ENCODE measurements at places on chromosomes 5 and 9.

- no peak for DNase-seq
These were observed 37.6 kb downstream of the TMEM245 start for GRCh38 chr9:109082091-109082620.

DNA sequence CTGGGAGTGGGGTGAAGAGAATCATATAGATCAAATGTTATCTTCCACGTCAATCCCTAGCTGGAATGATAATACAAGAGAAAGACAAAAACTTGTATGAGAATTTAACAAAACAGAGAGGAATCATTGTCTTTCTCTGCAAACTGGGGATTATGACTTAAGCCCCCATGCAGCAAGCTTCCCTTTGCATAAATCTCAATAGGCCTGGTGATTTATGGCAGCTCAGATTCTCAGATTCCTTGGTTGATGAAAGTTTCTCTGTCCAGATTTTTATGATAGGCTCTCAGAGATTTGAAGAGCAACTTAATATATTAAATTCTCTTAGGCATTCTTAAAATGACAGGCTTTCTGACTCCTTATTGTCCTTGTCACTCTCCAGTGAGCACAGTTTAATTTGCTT is 56.0 kb downstream of the RASGRF2 start:
- DNase-seq, result no peak

- peak; percentile 42 for DNase-seq
These were observed 4.3 kb upstream of the LNPEP start for GRCh38 chr5:96931605-96932004.

DNA sequence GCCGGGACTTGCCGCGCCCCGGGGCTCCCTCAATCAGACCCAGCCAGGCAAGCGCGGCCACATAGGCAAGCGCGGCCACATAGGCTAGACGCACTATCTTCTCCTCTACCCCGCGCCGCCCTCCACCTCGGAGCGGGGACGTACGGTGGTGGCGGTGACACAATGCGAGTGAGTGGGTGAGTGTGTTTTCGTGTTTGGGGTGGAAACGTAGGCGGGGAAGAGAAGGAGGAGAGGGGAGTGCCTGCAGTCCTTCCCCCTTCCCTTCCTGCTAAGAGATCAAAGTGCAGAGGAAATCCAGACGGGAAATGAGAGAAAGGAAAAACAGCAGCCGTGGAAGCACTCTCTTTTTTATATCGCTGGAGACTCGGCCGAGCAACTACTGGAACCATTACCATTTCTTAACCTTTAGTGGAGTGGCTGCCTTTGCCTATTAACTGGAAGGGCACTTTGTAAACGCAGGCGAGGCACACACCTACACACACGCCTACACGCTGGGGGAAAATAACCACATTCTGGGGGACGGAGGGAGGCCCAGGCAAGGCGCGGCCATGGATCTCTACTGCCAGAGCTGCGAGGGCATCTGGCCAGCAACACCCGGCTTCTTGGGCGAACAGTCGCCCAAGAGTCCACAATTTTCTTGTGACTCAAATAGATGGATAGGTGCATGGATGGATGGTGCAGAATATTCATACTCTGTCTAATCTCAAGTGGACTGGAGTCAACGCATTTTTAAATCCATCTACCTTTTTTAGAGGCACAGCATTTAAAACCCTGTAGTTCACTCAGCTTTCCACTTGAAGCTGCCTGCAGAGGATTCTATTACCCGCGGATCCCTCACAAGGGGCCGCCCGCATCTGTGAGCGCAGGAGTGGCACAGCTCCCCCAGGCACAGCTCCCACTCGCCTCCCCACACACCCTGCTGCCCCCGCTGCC is 2.1 kb downstream of the EDIL3 start:
- DNase-seq, result peak; percentile 88

GRCh38 chr5:6578676-6579343 is 54.0 kb downstream of the NSUN2 start:
- DNase-seq, result no peak

- no peak for DNase-seq
These were observed 76.2 kb downstream of the PTTG1 start for GRCh38 chr5:160497878-160498277.

GRCh38 chr5:114311968-114312367 is 49.9 kb upstream of the KCNN2 start:
- DNase-seq, result no peak

- DNase-seq, result no peak
These were observed 3.5 kb upstream of the PRDM12 start for GRCh38 chr9:130660683-130661450.

DNA sequence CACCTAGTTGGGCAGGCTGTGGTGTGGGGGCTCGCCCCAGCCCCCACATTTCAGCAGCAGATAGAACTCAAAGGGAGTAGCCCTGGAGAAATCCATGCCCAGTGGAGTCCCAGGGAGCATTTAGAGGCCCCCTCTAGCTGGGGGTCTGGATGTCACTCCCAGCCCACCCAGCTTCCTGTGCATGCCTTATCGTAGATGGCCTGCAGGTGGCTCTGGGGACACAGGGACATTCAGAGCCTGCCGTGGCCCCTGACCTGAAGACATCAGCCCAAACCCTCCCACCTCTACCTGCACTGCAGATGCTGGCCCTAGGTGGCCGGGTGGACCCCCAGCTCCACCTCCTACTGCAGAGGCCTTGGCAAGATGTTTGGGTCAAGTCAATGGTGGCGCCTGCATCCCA is 49.0 kb upstream of the LMX1B start:
- no peak for DNase-seq

DNA sequence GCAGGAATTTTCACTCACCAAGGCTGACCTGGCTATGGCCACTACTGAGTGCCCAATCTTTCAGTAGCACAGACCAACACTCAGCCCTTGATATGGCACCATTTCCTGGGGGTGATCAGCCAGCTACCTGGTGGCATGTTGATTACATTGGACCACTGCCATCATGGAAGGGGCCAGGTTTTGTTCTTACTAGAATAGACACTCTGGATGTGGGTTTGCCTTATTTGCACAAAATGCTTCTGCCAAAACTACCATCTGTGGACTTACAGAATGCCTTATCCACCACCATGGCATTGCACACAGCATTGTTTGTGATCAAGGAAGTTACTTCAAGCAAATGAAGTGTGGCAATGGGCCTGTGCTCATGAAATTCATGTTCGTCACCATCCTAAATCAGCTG is 69.7 kb upstream of the SH3GL2 start:
- peak; percentile 42 for DNase-seq

- no peak for DNase-seq
These were observed 153.8 kb upstream of the RASA1 start for GRCh38 chr5:87113861-87114260.

- DNase-seq, result no peak
These were observed 248.4 kb upstream of the RPS23 start for GRCh38 chr5:82526540-82526939.

GRCh38 chr5:82405161-82405560 is 127.0 kb upstream of the RPS23 start:
- no peak for DNase-seq

GRCh38 chr9:134474055-134474370 is 147.8 kb downstream of the RXRA start:
- no peak for DNase-seq

DNA sequence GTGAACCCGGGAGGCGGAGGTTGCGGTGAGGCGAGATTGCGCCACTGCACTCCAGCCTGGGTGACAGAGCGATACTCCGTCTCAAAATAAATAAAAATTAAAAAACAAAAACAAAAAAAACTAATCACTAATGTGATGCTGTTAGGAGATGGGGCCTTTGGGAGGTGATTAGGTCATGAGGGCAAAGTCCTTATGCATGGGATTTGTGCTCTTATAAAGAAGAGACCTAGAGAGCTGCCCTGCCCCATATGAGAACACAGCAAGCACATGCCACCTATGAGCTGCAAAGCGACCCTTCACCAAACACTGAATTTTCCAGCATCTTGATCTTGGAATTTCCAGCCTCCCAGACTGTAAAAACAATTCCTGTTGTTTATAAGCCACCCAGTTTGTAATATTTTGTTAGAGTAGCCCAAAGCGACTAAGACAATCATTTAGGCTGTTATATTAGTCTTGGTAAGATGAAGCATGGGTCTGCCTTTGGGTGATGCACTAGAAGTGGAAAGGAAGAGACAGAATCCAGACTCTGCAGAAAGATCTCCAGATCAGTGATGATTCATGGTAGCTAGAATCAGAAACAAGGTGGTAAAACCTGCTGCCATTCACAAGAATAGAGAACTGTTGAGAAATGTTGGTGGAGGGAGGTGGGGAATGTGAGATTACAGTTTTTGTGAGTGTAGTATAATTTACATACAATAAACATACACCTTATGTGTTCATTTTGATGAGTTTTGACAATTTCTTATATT is 26.2 kb downstream of the GPR21 start:
- no peak for DNase-seq

- no peak for DNase-seq
These were observed 2.2 kb upstream of the ELL2 start for GRCh38 chr5:95963650-95964410.

DNA sequence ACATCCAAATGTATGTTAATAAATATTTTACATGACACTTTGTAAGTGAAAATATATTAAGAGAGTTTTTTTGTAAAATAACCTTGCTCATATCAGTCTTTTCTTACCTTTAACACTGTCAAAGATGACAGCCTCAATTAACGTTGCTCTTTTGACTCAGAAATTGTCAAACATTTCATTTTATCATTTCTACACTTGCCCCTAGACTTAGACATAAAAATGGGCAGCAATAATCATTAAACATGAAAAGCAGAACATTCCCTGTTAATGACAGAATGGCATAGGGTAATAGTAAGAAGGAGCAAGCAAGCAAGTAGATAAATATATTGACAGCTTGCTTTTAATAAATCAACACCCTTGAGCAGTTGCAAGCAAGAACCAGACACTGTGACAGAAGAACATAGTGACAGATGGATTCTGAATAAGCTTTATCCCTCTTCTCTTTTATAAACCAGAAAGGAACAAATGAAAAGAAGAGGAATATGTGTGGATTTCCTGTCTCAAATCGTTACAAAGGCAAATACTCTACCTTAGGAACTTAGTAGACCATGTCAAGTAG is 796.0 kb upstream of the CHD1 start:
- no peak for DNase-seq

GRCh38 chr5:160269017-160269416 is 39.7 kb downstream of the FABP6 start:
- DNase-seq, result no peak

DNA sequence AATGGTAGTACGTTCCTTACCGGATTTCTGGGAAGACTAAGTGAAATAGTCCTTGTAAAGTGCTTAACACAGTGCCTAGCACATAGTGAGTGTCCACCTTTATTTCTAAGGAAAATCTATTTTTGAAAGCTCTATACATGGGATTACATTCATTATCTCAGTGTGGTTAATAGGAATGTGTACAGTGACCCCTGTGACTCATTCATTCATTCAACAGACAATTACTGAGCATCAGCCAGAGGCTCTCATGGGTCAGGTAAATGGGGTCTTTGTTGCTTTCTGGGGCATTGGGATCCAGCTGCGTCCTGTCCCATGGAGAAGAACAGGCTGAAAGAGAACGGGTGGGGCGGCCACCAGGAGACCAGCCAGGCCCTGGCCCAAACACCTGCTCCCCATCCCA is 226.2 kb upstream of the TBC1D2 start:
- no peak for DNase-seq

DNA sequence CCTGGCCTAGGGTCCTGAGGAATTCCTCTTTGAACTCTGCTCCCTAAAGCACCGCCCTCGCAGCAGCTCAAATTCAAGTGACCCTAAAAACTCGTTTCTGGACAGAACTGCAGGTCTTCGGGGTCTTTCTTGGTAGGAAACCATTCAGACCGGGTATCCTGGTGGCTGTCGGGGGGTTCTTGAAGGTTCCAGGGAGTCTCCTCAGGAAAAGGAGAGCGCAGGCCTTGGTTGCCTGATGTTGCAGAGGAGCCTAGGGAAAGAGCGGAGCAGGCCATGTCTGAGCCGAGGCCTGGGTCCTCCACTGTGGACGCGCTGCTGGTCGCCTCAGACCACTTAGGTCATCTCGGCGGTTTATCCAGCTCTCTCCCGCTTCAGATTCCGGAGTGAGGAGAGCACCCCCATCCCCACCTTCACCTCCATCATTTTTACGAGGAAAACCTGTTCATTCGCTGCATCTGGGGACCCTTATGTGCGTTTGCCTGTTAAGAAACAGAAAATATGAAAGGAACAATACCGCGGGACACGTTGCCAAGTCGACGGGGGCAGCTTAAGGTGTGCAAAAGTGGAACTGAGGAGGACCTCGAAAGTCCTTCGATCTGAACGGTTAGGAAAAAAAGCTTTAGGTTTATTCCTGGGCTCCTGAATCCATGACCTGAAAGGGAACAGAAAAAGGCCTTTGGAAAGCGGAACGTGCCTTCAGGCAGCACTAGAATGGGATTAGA is 299.4 kb downstream of the PARP8 start:
- no peak for DNase-seq

- DNase-seq, result no peak
These were observed 177.0 kb downstream of the DCP2 start for GRCh38 chr5:113153512-113154097.

DNA sequence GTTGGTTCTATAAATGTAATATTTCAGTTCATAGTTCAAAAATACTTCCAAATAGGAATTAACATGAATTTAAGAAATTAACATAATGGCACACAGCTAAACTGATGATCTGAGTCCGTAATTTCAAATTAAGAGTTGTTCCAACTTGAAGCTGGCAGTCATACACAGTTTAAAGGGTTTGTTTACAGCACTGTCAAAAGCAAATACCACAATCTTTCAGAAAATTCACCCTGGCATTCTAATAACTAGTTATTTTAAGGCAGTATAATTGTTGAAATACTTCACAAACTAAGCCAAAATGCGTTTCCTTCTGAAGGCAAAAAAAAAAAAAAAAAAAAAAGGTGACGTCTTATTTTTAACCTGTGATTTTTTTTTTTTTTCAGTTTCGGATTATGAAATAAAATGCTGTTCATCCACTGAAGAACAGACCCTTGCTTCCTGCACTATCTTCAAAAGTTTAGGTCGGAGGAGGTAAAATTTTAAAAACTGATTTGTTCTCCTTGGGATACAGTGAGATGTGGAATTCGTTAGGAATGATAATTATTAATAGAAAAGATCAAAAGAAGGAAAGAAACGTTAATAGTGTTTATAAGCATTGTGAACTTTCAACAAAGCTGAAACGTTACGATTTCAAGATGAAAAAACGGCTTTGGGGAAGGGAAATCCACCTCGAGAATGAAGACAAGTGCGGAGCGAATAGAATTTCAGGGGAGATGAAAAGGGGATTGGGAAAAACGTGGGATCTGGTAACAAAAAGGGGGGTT is 850 bp downstream of the IL6ST start:
- no peak for DNase-seq

All from NCI-H446 (cell line).